ENCODE measurements at places on chromosomes 12 and 14.

DNA sequence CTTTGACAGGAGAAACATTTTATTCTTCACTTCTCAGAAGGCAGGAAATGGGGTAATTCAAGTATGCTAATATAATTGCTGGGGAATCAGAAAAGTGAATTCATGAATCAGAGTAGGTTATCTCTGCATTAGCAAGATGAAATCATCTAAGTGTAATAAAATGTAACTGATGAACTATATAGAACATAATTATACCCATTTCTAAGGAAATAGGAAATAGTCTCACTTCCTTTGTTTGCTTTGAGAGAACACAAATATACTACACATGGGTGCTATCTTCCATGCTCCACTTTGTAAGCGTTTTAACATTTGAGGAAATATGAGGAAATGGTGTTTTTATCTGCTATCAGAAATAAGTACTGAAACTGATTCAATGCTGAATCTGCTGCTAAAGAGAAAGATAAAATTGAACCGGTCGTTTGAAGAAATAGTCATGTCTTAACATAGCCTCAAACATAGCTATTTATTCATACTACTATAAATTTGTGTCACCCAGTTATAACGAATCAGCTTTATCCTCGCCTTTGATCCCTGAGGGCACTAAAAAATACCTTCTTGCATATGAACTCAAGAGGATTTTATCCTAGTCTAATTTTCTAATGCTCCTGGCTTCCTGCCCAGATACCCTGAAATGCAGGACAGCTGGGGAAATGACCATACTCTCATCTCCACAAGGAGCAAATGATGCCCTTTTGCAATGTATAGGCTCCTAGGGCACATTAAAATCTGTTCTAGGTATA is 696.0 kb downstream of the C12orf50 start:
- DNase-seq = peak; percentile 59

- DNase-seq = no peak
Measured at GRCh38 chr12:14327711-14328110, 37.8 kb upstream of the ATF7IP start.

DNA sequence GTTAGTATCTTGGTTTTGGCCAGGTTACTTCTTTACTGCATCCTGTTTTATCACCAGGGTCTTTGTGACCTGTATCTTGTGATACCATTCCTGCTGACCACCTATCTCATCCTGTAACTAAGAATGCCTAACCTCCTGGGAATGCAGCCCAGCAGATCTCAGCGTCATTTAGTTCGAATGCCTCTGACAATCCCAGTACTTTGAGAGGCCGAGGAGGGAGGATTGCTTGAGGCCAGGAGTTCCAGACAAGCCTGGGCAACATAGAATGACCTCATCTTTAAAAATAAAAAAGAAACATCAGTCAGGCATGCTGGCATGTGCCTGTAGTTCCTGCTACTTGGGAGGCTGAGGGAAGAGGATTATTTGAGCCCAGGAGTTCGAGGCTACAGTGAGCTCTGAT is 206.5 kb downstream of the SUDS3 start:
- no peak for DNase-seq

GRCh38 chr14:24274101-24274543 is 2.7 kb upstream of the RABGGTA start:
- DNase-seq = no peak

DNA sequence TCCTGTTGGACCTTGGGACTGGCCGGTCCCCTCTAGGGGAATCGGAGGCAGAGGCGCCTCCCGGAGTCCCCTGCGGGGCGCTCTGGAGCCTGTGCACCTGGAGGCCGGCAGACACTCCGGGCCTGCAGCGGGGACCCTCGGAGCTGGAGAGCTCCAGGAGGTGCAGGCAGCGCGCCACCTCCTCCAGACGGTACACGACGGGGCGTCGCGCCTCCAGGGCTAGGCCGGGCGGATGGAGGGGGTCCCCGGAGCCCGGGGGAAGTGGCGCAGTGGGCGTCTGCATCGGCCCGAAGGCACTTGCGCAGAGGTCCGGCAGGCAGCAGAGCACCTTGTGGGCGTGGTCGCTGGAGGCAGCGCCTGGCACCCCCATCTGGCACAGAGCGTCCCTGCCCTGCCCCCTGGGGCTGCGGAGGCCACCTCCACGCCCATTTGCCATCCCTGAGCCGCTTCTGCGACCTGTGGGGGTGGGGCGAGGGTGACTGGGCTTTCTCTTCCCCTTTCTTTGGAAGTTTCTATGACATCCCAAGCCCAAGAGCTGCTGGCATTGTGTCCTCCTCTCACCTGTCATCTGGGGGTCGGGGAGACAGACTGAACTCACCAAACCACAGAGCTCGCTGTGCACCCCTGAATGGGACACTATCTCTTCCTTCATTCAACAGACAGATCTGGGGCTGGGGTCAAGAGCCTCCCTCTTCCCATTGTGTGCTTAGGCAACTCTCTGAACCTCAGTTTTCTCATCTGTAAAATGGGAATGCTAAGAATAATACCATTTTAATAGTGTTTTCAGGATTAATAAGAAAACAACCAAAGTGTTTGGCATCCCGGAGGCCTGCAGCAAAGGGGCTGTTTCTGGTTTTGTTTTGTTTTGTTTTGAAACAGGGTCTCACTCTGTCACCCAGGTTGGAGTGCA is 37.5 kb upstream of the CORO1C start:
- no peak for DNase-seq

DNA sequence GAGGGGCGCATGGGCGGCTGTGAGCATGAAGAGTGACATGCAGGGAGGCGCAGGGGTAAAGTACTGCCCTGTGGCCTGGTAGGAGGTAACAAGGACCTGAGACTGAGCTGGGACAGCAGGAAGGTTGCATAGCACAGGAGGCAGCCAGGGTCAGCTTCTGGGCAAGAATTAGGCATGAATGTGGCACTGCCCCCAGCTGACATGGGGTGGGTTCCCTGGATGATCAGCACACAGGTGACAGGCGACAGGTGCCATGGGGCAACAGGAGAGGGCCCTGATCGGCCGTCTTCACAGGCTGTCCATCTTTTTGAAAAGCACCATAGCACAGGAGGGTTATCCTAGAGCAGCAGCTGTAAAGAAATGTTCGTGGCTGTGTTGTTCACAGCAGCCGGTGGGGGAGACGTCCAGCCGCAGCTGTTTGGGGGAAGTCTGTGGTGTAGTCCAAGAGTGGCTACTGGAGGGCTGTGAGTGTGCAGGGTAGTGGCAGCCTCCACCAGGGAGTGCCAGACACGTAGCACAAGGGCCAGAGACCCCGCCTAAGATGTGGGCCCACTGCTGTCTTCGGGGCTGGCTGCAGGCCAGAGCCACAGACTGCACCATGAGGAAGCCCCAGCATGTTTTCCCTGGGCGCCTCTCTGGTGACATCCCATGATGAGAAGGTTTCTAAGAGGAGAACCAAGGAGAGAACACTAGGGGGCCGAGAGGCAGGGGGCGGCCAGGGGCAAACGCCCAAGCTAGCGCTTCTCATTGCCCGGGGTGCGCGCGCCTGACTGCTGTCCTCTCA is 8.4 kb downstream of the CLBA1 start:
- no peak for DNase-seq

- DNase-seq = peak; percentile 32
Measured at GRCh38 chr12:58575256-58575655, 345.0 kb downstream of the LRIG3 start.

DNA sequence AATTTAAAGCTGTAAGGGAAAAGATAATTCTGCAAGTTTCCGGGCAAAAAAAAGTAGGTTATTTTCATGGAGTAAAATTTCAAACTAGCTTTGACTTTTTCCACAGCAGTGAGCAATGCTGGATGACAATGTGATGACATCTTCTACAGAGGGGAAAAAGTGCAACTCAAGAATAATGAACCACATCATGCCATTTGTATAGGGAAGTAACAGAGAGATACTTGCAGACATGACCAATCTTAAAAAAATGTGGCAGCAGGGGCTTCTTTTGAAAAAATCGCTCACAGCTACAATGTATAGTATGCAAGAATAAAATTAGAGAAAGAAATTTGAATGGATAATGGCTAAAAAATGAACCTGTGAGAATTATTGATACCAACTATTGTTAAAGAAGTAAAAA is 115.5 kb downstream of the DHRS2 start:
- DNase-seq = no peak

DNA sequence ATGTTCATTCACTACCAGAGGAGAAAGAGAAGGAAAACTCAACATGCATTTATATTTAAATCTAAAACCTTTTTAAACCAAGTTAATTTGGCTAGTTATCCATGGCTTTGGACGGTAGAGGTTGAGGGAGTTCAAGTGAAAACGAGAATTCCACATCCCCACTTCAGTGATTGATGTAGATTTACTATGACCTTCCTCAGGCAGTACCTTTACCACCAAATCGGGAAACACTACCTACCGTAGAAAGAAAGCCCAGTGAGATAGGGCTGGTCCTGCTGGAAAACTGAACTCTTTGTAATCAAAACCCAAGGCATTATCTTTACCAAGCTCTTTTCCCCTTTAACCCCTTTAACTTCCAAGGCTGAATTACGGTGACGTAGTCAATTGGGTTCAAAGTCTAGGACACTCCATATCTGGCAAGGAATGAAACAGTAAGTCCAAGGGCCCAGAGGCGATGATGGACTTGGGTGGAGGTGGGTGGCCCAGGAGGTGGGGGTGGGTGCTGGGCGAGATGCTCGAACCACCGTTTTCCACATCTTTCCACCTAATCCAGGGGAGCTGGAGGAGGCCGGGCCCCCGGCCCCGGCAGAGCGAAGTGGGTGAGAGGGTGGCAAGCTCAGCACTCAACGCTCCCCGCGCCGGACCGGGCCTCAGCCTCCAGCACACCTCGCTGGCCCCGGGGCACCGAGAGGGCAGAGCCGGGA is 618 bp downstream of the SEC23A start:
- peak; percentile 58 for DNase-seq

DNA sequence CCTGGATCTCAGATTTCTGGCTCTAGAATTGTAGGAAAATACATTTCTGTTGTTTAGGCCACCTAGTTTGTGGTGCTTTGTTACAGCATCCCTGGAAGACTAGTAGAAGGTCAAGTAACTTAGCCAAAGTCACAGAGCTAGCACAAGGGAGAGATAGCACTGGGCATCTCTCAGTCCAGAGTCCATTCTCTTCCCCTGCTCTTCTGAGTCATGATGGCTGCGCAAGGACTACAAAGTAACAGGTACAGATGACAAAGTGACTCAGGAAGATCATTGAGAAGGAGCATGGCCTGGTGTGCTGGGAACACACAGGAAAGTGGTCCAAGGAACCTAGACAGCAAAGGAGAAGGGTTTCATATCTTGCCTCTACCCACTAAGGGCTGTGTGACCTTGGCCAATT is 19.3 kb downstream of the SLC17A8 start:
- DNase-seq = no peak

GRCh38 chr14:60514741-60515491 is 6.0 kb downstream of the SIX6 start:
- DNase-seq = no peak

DNA sequence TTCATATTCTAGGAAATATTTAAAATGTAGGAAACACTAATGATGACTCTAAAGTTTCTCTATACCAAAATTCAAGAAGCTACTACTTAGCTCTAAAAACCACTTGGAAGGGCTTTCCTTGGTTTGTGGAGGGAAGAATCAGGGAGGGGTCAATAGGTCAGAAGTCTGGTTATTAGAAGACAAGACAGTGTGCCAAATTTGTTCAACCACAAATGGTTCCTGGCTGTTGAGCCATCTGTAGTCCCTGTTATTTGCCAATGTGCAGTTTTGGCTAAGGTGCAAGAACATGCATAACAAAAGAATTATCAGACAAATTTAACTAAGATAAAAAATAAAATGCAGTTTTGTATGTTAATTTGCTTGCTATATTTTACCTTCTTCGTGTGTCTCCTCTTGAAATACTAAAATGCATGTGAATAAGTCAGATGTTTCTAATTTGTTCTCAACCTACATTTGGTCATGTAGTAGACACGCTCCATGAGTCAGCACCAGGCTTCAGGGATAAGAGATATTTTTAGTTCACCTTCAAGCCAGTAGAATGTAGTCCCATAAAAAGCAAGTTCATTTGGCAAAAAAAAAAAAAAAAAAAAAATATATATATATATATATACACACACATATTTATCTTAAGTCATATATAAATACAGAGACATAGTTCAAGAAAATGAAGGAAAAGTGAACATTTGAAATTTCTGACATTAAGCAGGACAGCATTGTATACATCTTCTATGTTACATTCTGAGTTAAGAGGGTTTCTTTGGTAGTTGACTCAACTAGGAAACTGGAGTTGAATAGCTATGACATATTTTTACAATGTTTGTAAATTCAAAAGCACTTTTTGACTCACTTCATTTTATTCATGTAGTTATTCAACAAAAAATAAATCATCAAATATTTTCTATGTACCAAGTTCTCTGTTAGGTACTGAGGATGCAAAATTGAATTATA is 123.3 kb downstream of the KCNC2 start:
- DNase-seq = no peak

DNA sequence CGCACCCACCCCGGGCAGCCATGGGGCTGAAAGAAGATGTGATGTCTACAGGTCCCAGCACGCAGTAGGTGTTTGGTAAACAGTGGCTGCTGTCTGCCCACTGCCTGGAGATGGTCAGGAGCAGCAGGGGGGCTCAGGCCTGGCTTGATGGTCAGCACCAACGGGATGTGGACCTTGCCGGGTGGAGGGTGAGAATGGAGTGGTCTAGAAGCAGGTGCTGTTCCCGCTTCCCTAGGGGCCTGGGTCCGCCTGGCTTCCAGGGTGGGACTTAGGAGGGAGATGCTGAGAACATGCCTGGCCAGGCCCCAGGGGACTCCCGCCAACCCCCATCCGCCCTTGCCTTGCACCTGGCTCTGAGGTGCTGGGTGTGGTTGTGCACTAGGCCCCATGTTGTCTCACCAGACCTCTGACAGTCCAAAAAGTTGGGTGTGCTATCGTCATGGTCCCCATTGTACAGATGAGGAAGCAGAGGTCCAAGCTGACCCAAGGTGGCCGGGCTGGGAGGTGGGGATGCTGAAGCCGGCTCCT is 12.9 kb downstream of the FAM222A start:
- no peak for DNase-seq

DNA sequence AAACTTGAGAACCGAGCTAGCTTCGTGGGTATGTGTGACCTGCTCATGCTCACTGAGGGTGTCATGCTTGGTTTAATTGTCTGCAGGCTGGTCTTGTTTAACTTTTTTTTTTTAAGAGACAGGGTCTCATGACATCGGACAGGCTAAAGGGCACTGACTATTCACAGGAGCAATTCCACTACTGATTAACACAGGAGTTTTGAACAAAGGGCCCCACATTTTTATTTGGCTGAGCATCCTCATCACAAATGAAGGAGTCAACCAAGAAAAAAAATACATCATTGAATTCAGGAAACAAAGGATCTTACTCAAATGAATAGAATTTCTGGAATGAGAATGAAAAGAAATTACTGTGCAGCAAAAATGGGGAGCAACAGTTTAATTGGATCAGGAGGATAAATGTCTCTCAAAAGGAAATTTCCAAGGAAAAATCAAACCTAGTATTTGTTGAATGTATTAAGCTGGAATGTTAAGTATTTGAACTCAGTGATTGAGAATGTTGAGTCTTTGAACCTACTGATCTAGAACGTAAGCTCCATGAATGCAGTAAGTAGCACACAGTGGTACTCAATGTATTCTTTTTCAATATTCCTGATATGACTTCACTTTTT is 20.8 kb upstream of the PYROXD1 start:
- DNase-seq = peak; percentile 76

DNA sequence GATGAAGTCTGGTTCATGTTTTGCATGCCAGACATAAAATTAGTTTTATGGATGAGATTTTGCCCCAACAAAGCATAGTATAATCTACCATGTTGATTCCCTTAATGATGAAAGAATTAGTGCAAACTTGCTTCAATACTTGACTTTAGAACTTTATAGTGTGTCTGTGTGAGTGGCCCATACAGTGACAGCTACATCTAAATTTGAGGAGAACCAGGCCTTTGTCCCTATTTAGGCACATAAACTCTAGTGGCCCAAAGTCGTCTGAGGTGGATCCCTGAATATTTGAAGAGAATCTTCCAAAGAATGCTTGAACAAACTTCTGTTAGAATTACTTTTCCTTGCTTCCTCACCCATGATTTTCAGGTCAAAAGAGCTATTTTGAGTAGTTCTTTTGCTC is 70.4 kb downstream of the POLR3B start:
- DNase-seq = no peak

Measured in endothelial cell of umbilical vein (primary cell).